Activated CD4-positive, alpha-beta T cell treated with anti-CD3 and anti-CD28 coated beads, Interleukin-2, amount 10 ng/mL, durations not matched to agents 7 days and 5 days (primary cell): ENCODE measurements at places on chromosomes 4 and X. TPM values are rescaled to one million over a fixed set of nuclear protein-coding genes. Genes with fewer than 3 reads are reported as not detected.
A peak's percentile ranks its signal among the peaks of the same experiment; 100 is the strongest.

- H3K27ac ChIP-seq: peak overlapping the region; percentile 94
- no peaks in the 10 kb centered on the region for H3K27me3 ChIP-seq
- H3K4me1 ChIP-seq: peaks cover 75% of the 10 kb centered on the region
- DNase-seq: peak; percentile 74
- peak overlapping the region; percentile 68 for H3K4me3 ChIP-seq
Measured at GRCh38 chr4:26885912-26886274, 25.3 kb downstream of the STIM2 start.

The PPM1K gene
- total RNA-seq: 68.5 TPM

The TBX22 gene
- not detected for total RNA-seq

The RPA4 gene
- total RNA-seq: 0.50 TPM

The VCX gene
- not detected for total RNA-seq
